ENCODE measurements at places on chromosomes 12 and 14.

DNA sequence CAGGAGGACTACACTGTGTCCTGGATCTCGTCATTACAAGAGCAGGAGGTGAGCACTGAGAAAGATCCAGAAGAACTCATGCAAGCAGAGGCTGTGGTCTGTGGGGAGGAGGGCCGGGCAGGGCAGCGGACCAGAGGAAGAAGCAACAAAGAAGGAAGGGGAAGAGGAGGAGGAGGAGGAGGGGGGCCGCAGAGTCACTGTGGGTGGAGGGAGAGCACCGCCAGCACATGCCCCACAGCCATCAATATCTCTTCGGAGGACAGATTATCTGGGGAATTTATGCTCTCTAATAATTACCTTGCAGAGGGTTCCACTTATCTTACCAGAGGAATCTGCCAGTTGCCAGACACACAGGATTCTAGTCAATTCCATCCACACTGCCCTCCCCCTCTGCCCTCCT lies 105.6 kb downstream of the DPF3 start:
- no peak for DNase-seq

- DNase-seq: no peak
Observed at GRCh38 chr12:67006610-67007009, 262.5 kb upstream of the CAND1 start.

GRCh38 chr14:91835197-91835919 lies 32.0 kb downstream of the TC2N start:
- DNase-seq: peak; percentile 21

GRCh38 chr12:52795694-52796428 lies at the start of gene KRT3:
TSS of gene KRT3 (minus strand) at chr12:52796117. CDS start at chr12:52796042, 75 bp downstream.
- no peak for DNase-seq

DNA sequence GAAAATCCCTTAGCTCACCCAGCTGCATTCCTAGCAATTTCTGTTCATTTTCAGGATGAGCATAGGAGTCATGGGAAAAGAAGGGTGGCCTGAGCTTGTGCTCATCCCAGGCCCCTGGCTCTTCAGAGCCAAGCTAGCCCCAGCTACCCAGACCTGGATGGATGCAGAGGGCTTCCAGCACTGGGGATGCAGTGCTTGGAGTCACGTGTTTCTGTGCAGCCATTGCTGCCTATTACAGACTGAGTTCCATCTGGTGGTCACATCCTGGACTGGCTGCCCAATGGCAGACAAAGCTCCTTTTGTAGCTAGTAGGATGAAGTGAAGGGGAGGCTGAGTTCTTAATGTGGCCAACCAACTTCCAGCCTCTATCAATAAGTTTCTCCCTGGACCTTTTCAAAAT lies 54.2 kb upstream of the JDP2 start:
- DNase-seq: no peak

All from stimulated activated CD4-positive, alpha-beta T cell treated with anti-CD3 and anti-CD28 coated beads, TNF-alpha, amount 100 ng/mL, for 24 hours (primary cell).